Chondrocyte (in vitro differentiated cells): ENCODE measurements at places on chromosomes 4 and X. TPM values are rescaled to one million over a fixed set of nuclear protein-coding genes. Genes with fewer than 3 reads are reported as not detected.

DNA sequence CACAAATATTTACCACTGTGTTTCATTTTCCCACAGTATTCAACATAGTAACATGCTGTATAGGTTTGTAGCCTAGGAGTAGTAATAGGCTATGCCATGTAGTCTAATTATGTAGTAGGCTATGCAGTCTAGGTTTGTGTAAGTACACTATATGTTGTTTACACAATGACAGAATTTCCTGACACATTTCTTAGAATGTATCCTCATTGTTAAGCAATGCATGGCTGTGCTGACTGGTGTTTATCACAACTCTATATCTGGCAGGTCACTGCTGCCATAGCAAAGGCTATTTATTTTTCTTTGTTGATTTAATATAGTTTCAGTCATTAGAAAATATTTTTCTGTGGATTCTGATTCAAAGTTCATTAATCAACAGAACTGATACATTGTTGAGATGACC is 108.3 kb upstream of the TEX13A start:
- no peak for DNase-seq

- DNase-seq, result no peak
Measured at GRCh38 chrX:153707406-153707805, 16.8 kb downstream of the BCAP31 start.

DNA sequence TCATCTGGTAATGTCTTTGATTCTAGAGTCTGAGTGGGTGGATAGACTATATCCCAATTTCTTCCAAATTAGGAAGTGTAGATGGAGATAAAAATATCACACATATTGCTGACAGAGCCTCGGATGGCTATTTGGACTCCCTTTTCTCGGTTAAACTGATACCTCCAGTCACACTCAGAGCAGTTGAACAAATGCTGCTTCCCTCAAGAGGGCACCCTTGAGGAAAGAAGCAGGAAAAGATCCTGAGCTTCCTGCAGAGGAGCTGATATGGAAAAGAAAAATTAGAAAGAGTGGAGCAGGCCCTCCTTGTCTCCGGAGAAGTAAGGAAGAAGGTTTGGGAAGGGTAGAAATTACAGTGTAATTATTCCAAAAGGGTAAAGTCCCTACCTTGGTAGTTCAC is 96.2 kb upstream of the CCSER1 start:
- DNase-seq, result no peak

- DNase-seq, result no peak
Measured at GRCh38 chr4:53235547-53235946, 130.3 kb downstream of the SCFD2 start.

Gene PRIMPOL
- 11.3 to 14.5 TPM (median 12.7 TPM) in 3 replicates for total RNA-seq

Gene TCEAL3
- 40.0 to 40.8 TPM (median 40.2 TPM) in 3 replicates for total RNA-seq
